ENCODE measurements at places on chromosomes 13 and 19.

DNA sequence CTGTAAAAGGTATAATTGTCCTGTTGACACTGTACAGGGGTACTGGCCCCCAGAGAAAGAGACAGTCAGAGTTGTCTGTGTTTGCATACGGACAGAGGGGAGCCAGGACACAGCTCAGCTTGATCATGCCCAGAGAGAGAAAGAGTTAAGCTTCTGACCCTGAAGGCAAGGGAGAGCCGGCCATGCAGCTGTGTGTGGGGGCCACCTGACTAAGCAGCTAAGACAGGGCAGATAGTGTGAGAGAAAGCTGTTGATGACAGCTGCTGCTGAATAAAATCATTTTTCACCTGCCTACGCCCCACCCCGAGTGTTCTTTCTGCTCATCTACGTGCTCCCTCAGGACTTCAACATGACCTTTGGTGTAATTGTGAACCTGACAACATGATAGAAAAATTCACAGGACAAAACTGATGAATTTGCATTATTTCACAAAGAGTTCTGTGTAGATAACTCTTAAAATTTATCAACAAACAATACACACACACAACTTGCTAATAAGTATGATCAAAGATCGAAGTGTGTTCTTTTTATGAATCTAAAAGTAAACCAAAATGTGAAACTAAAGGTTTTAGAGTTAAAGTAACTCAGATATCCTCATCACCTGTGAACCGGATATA lies 1294.3 kb upstream of the ATXN8OS start:
- DNase-seq = no peak

DNA sequence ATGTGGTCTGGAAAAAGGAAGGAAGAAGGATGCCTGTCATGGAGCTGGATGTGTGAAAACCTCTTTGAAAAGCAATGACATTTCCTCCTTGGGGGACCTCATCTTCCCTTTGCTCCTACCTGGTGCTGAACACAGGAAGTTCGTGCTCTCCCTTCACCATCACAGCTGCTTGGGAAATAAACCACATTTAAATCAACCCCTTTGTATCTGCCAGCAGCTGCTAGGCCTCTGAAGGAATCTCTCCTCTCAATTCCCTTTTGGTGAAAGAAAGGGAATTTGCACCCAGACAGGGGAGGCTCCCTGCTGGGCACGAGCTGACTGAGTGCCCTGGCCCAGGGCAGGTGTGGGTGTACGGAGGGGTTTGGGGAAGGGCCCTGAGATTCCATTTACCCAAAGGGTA lies 437.7 kb downstream of the TSHZ3 start:
- DNase-seq = no peak

GRCh38 chr13:85543144-85543543 lies 256.1 kb downstream of the SLITRK6 start:
- no peak for DNase-seq

DNA sequence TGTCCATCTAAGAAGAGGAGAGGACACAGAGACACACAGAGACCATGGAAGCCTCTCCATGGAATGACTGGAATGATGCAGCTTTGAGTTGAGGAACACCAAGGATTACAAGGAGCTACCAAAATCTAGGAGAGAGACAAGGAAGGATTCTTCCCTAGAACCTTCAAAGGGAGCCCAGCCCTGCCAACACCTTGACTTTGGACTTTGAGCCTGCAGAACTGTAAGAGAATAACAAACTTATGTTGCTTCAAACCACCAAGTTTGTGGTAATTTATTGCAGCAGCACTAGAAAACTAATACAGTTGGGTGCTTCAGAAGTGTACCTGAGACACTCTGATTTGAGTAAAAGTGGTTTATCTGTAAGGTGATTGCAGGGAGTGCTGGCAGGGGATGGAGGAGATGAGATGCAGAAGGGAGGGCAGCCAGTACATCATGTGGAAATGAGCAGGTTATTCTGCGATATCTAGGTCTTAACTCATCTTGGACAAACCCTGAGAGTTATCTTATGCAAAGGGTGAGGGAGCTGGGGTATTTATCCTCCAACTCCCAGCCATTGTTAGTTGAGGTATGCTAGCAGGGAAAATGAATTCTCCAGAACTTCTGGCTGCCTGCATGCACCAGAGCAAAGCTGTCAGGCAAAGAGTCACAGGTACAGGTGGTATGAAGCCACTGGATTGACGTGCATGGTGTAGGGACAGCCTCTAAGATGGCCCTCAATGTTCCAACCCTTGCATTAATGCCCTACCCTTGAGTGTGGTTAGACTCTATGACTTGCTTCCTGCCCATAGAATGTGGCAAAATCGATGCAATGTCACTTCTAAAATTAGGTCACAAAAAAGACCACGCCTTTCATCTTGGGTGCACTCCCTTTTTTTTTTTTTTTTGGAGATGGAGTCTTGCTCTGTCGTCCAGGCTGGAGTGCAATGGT lies 31.3 kb upstream of the ADGRL1 start:
- no peak for DNase-seq

GRCh38 chr13:99992949-99993351 lies 11.4 kb downstream of the ZIC2 start:
- DNase-seq = no peak
